MCF 10A (cell line): ENCODE measurements at places on chromosomes 3 and 15.

DNA sequence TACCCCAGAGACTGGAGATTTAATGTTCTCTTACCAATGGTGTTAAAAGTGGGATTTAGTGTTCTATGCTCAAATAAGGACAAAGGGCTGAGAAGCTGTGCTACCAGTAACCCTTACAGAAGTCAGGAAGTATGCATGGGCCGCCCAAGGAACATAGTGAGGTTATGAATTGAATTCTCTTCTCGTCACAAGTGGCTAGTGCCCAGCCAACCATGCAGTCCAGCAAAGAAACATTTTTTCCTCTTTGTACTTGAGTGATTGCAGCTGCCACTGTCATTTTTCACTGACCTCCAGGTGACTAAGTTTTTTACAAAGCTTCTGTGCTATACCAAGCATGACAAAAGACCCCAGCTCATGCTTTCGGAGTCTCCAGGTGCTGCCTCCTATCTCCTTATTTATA is 110.6 kb upstream of the DCBLD2 start:
- DNase-seq: no peak

DNA sequence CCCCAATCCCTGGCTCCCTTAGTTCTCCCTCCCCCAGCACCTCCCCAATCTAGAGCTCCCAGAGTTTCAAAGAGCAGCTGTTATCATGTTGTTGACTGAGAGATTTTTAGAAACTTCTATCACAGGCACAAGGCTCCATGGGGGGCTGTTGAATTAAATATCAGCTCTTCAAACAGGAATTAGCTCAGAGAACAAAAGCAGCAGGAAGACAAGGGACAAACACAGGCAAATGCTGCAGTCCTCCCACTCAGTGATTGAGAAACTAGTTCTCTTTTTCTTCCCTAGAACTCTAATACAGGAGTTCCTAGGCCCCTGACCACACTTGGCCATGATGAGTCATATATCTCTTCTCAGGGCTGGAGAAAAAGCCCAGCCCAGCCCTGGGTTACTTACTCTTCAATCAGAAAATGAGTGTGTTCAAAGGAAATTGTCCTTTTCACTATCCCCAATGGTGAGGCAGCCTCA is 262.1 kb downstream of the IGSF11 start:
- peak; percentile 49 for DNase-seq

DNA sequence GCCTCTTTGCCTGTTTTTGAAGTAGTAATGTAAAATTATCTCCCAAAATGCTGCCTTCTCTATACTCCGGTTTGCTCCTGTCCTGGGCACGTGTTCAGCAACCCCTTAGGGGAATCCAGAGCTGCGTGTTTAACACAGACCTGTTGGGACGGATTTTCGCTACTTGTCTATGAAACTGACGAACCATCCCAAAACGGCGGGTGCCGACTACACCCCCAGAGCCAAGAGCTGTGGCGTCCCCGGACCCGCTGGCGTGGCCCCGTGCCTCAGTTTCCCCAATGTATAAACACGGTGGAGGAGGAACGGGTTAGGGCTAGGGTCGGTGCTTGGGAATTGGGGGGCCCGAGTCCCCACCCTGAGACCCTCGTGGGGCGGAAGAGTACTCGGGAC is 473 bp downstream of the FHIT start:
- peak; percentile 71 for DNase-seq

DNA sequence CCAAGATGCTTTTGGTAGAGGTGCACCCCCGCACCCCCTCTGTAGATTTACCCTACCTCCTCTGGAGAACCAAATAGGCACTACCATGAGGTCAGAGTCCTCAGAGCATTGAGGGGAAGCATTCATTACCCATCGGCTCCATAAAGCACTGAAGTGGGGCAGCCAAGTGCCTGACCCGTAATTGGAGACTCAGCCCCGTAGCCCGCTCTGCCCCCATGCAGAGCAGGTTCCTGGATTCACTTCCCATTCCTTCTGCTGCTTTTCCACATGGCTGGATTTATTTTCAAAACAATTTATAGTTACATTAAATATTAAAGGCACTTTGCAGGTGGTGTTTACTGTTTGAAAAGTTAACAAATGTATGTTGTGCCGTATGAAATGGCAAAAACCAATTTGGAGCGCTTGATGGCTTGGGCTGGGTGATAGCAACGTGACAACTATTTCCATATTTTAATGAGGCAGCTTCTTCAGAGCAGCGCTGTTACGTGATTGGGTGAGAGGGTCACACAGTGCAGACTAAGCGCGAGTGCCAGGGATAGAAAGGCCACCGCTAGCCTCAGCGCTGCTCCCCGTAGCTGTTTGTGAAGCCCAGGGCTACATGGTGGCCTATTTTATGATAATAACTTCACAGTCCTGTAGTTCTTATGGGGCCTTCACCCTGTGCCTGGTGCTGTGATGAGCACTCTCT is 373.8 kb upstream of the PROK2 start:
- DNase-seq: no peak

DNA sequence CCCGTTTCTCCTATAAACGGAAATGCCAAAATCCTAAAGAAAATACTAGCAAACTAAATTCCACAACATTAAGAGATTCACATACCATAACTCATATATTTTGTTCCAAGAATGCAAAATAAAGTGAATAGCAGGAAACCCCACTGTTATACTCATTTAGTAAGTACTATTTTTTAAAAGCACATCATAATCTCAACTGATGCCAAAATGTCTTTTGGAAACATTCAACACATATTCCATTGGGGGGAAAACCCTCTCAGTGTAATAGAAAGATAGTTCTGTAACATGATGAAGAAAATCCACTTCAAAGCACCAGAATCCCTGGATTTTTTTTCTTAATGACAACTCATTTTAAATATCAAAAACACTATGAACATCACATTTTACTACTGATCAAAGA is 93.0 kb upstream of the EIF1B start:
- no peak for DNase-seq

GRCh38 chr15:38479756-38480155 is 25.8 kb downstream of the FAM98B start:
- DNase-seq: no peak

DNA sequence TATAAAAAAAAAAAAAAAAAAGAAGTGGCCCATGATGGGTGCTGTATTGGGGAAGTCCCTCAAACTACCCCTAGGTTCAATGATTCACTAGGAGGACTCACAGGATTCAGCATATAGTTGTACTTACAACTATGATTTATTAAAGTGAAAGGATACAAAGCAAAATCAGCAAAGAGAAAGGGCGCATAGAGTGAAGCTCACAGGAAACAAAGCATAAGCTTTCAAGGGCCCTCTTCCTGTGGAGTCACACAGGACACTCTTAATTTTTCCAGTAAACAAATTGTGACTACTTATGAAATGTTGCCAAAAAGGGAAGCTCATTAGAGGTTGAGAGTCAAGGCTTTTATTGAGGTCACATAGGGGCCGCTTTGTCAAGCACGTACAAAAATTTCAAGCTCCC is 153.7 kb upstream of the GAP43 start:
- DNase-seq: no peak

GRCh38 chr3:105662306-105662705 is 206.5 kb downstream of the CBLB start:
- no peak for DNase-seq

DNA sequence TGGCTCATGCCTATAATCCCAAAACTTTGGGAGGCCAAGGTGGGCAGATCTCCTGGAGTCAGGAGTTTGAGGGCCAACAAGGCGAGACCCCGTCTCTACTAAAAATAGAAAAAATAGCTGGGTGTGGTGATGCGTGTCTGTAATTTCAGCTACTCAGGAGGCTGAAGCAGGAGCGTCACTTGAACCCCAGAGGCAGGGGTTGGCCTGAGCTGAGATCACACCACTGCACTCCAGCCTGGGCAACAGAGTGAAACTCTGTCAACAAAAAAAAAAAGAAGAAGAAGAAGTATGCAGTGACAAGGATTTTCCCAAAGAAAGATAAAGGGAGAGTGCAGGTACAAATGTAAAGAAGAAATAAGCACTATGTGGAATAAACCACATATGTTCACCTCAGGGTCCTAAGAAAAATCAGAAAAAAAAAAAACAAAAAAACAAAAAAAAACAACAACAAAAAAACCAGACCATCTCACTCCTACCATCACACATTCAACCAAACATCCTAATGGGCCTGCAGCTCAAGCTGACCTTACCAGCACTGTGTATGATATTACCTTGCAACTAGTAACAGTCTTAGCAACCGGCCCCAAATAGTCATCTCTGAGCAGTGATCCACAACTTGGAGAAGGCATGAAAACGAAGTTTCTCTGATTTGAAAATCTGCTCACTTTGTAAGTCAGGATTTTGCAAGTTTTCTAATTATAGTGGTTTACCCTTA is 296.7 kb upstream of the PROK2 start:
- no peak for DNase-seq

DNA sequence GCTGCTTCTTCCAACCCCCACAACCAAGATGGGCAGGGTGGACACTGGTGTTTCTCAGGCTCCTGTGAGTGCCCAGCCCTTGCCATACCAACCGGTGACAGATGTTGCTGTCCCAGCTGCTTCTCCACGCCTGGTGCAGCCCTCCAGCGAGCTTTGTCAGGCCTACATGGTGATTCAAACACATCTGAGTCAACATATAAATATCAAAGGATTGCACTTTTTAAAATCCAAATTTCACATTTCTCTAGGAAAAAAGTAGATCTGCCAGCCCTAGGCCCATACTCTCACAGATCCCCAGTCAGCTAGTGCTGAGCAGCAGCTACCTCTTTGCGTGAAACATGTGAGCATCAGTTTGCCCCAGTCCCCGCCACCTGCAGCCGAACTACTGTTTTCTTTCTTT is 52.7 kb downstream of the RPN1 start:
- no peak for DNase-seq

DNA sequence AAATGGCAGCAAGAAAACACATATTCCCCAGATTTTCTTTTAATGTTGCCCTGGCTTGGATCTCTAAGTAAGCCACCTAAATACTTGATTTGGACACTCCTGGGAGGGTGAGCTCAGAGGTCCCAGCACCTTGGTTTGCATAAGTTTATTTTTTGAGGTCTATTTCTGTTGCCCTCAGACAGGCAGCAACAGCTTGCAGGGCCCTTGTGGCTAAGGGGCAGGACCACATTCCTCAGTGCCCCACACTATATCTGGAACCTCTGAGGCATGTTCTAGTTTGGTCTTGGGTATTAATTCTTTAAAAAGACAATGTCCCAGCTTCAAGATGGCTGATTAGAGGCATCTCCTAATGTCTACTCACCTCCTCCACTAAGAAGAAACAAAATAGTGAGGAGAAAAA is 57.5 kb downstream of the IGSF11 start:
- no peak for DNase-seq

DNA sequence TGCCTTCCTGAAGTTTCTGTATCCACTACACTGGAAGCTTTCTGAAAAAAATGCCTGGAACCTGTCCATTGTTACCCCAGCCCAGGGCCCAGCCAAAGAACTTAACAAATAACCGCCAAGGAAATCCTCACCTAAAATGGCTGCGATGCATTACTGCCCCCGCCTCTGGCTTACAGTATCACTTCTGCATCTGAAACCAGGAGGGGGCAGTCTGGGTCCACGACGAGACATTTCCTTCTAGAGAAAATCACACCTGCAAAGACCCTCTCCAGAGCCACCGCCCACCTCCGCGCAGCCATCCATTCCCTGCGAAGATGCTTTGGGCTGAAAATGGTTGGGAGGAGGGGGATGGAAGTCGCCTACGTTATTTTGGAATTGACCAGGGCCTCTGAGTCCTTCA is 22.4 kb upstream of the CELF6 start:
- DNase-seq: peak; percentile 31

DNA sequence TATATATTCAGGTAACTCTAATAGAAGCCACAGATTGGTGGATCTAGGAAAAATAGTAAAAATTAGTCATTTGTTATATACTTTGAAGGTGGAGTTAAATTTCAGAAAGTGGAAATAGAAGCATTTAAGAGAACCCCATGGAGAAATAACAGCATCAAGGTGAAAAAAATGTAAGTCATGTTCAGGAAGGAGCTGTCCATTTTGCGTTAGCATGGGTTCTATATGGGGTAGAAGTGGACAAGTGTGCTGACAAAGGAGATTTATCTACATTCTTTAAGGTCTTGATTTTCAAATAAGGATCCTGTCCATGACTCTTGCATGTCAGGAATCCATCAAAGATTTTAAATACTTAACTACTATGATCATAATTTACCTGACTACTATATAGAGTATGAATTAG is 50.2 kb upstream of the ROBO1 start:
- DNase-seq: no peak

GRCh38 chr3:123518892-123519485 is 65.9 kb downstream of the HACD2 start:
- DNase-seq: no peak

DNA sequence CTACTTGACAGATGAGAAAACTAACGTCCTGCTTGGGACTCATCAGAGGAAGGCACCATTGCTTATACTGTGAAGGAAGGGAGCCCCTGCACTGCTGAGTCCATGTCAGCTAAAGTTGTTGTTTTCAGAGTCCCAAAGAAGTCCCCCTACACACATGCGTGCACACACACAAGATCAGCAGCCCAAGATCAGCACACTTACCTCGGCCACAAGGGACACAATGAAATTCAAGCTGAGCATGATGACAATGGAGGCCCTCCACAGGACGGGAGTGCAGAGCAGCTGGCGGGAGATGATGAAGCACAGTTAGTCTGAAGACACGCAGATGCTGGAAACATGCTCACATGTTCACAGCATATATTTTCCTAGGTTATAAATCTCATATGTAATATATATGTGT is 28.6 kb upstream of the ATP13A5 start:
- no peak for DNase-seq

- DNase-seq: no peak
These were observed 125.1 kb upstream of the ZBTB20 start for GRCh38 chr3:115272036-115272824.

DNA sequence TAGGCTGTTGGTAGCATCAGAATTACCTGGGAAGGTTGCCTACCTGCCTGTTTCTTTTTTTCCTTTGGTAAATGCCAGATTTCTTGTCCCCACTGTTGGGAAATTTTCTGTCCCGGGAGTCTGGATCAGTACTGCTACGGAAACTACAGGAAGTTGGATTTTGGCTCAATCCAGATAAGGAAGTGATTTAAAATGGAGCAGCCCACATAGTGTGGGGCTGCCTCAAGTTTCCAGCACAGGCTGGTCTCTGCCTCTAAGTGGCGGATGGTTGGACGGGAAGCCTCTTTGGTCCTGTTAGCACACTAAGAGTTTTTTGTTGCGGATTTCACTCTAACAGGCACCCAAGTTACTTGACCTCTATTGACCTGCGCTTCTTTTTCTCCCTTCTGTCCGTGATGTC is 54.7 kb downstream of the EEFSEC start:
- no peak for DNase-seq

GRCh38 chr3:87267953-87268645 is 8.3 kb downstream of the POU1F1 start:
- no peak for DNase-seq

- no peak for DNase-seq
These were observed 58.8 kb upstream of the MYZAP start for GRCh38 chr15:57532731-57533447.

- DNase-seq: no peak
These were observed 1.1 kb upstream of the MGLL start for GRCh38 chr3:127823426-127823857.

- DNase-seq: no peak
These were observed 26.8 kb downstream of the RHCG start for GRCh38 chr15:89469426-89470096.

- no peak for DNase-seq
These were observed 19.0 kb downstream of the NUP210 start for GRCh38 chr3:13401149-13401548.

- no peak for DNase-seq
These were observed 569.8 kb downstream of the VGLL3 start for GRCh38 chr3:86420990-86421739.
